ENCODE measurements at places on chromosomes 6 and 20. TPM values are rescaled to one million over a fixed set of nuclear protein-coding genes. Genes with fewer than 3 reads are reported as not detected.
A peak's percentile ranks its signal among the peaks of the same experiment; 100 is the strongest.

DNA sequence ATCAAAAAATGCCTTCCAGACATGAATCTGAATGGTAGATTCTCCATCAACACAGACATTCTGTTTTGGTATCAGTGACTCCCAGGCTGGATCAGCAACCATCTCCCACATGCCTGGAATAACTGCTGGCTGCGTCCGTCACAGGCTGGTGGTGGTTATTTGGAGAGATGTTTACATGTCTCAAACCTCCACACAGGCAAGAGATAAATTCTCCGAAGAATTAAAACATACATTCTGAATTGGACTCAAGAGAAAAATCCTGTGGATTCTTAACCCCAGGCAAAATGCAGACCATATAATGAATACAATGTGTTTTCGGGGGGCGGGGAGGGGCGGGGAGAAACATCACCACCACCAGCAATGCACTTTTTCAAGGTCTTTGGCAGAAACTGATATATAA lies 108.2 kb downstream of the THBS2 start:
- H3K4me1 ChIP-seq, result no peaks in the 10 kb centered on the region
- no peaks in the 10 kb centered on the region for H3K27me3 ChIP-seq
- no peaks in the 10 kb centered on the region for H3K36me3 ChIP-seq
- no peak overlapping the region for H3K27ac ChIP-seq
- DNase-seq, result no peak

PRR18 gene
- polyA plus RNA-seq, result 0.08 TPM

GRCh38 chr20:62202083-62202395 lies 18.0 kb downstream of the HRH3 start:
- peaks cover 86% of the 10 kb centered on the region for H3K36me3 ChIP-seq
- peak; percentile 65 for DNase-seq
- H3K27me3 ChIP-seq, result no peaks in the 10 kb centered on the region

DNA sequence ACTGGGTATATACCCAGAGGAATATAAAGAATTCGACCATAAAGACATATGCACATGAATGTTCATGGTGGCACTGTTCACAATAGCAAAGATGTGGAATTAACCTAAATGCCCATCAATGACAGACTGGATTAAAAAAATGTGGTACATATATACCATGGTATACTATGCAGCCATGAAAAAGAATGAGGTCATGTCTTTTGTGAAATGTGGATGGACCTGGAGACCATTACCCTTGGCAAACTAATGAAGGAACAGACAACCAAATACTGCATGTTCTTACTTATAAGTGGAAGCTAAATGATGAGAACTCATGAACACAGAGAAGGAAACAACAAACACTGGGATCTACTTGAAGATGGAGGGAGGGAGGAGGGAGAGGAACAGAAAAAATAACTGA lies 186.7 kb upstream of the SSTR4 start:
- no peaks in the 10 kb centered on the region for H3K4me1 ChIP-seq
- H3K4me3 ChIP-seq, result no peak overlapping the region
- no peaks in the 10 kb centered on the region for H3K36me3 ChIP-seq
- no peaks in the 10 kb centered on the region for H3K27me3 ChIP-seq

CST5 gene
- polyA plus RNA-seq, result not detected

PRDM13 gene
- polyA plus RNA-seq, result not detected

TOX2 gene
- 3.5 TPM for polyA plus RNA-seq

GRCh38 chr6:429515-430121 lies 38.1 kb downstream of the IRF4 start:
- H3K27ac ChIP-seq, result no peak overlapping the region
- H3K4me1 ChIP-seq, result peaks cover 11% of the 10 kb centered on the region
- H3K36me3 ChIP-seq, result no peaks in the 10 kb centered on the region
- DNase-seq, result no peak
- no peak overlapping the region for H3K4me3 ChIP-seq

- H3K27ac ChIP-seq, result no peak overlapping the region
- no peak for DNase-seq
- no peaks in the 10 kb centered on the region for H3K36me3 ChIP-seq
- H3K4me1 ChIP-seq, result no peaks in the 10 kb centered on the region
- H3K27me3 ChIP-seq, result no peaks in the 10 kb centered on the region
Observed at GRCh38 chr6:38509713-38510112, 130.0 kb downstream of the BTBD9 start.

SLC22A16 gene
- polyA plus RNA-seq, result 0.12 TPM

GRCh38 chr6:31578184-31579118 lies 3.1 kb downstream of the TNF start:
- DNase-seq, result peak; percentile 32
- no peaks in the 10 kb centered on the region for H3K27me3 ChIP-seq
- H3K27ac ChIP-seq, result no peak overlapping the region
- H3K4me1 ChIP-seq, result peaks cover 50% of the 10 kb centered on the region
- no peaks in the 10 kb centered on the region for H3K36me3 ChIP-seq

GRCh38 chr6:84696166-84696565 lies 68.2 kb downstream of the TBX18 start:
- DNase-seq, result no peak
- no peak overlapping the region for H3K4me3 ChIP-seq
- H3K27me3 ChIP-seq, result no peaks in the 10 kb centered on the region
- no peak overlapping the region for H3K27ac ChIP-seq
- H3K4me1 ChIP-seq, result no peaks in the 10 kb centered on the region

GRM1 gene
- 0.02 TPM for polyA plus RNA-seq

DNA sequence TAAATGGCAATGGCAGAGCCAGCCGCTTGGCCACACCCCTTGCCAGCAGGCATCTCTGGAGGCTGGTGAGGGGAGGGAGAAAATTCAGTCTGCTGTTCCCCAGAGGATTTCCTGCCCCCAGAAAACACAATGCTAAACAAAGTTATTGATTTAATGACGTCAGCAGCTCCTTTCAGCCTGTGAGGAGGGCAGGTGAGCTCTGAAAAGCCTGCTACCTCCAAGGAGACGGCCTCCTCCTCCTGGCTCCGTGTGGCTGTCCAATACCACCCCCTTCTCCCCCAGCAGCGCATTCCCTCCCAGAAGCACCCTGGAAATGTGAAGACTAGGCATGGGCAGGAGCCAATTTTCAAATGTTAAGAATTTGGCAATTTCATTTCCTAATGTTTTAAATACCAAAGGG lies 393.1 kb downstream of the ZFAND3 start:
- no peaks in the 10 kb centered on the region for H3K36me3 ChIP-seq
- peak overlapping the region; percentile 19 for H3K27ac ChIP-seq
- no peaks in the 10 kb centered on the region for H3K27me3 ChIP-seq
- peaks cover 20% of the 10 kb centered on the region for H3K4me1 ChIP-seq
- no peak overlapping the region for H3K4me3 ChIP-seq

BMP2 gene
- 2.1 TPM for polyA plus RNA-seq

IP6K3 gene
- 0.64 TPM for polyA plus RNA-seq

- no peak overlapping the region for H3K4me3 ChIP-seq
- no peaks in the 10 kb centered on the region for H3K36me3 ChIP-seq
- H3K27ac ChIP-seq, result no peak overlapping the region
- H3K27me3 ChIP-seq, result no peaks in the 10 kb centered on the region
Observed at GRCh38 chr6:5095236-5095635, 10.1 kb downstream of the PPP1R3G start.

- no peak overlapping the region for H3K27ac ChIP-seq
- H3K4me1 ChIP-seq, result peaks cover 7% of the 10 kb centered on the region
- no peak overlapping the region for H3K4me3 ChIP-seq
Observed at GRCh38 chr20:10924644-10925201, 250.9 kb upstream of the JAG1 start.

GRCh38 chr20:63179687-63180568 lies 36.0 kb downstream of the YTHDF1 start:
- peaks cover 52% of the 10 kb centered on the region for H3K4me1 ChIP-seq
- no peak for DNase-seq
- H3K4me3 ChIP-seq, result no peak overlapping the region
- no peaks in the 10 kb centered on the region for H3K36me3 ChIP-seq
- H3K27ac ChIP-seq, result no peak overlapping the region

DNA sequence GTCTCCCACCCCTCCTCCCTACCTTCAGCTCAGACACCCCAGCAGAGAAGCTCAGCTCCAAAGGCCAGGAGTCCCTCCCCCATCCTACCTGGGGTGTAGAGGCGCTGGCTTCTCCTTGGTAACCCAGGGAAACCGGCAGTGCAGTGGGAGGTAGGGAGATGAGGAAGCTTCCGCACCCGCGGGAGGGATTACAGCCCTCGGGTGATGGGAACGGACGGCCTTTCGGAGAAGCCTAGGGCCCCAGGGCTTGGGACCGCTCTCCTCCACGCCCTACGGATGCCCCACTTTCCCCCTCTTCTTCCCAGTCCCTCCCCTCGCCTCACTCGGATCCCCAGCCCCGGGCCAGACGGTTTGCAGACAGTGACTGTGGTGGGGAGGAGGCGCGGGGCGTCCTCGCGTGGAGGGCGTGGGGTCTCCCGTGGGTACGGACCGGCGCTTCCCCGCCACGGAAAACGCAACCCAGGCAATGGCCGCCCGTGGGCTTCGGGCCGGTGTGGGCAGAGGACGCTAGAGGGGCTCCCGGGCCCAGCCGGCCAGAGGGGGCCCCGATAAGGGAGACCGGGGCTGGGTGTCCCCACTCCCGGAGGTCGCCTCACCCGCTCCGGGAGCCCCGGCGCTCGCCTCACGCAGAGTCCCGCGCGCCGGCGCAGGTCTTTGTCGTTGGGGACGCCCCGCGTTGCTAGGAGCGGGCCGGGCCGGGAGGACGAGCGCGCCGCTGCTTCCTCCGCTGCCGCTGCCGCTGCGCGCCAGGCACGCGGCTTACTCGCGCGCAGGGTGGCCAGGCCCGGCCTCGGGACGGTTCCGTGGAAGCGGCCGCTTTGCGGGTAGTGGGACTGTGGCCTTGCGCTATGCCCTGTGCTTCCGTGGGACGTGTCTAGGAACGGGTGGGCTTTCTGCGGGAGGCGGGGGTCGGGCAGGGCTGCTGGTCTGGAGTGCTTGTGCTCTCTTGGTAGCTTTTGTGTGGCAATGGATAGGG lies 15.8 kb downstream of the AARS2 start:
- peak; percentile 85 for DNase-seq
- H3K4me3 ChIP-seq, result no peak overlapping the region
- peaks cover 18% of the 10 kb centered on the region for H3K36me3 ChIP-seq
- peaks cover 12% of the 10 kb centered on the region for H3K4me1 ChIP-seq
- no peak overlapping the region for H3K27ac ChIP-seq
- peaks cover 53% of the 10 kb centered on the region for H3K27me3 ChIP-seq

GRCh38 chr6:169172456-169172855 lies 81.2 kb downstream of the THBS2 start:
- H3K4me1 ChIP-seq, result no peaks in the 10 kb centered on the region
- no peaks in the 10 kb centered on the region for H3K36me3 ChIP-seq
- H3K27ac ChIP-seq, result peak overlapping the region; percentile 4

- H3K27me3 ChIP-seq, result no peaks in the 10 kb centered on the region
- peak; percentile 91 for DNase-seq
- no peak overlapping the region for H3K4me3 ChIP-seq
- H3K36me3 ChIP-seq, result no peaks in the 10 kb centered on the region
Observed at GRCh38 chr20:32789896-32790750, 27.9 kb downstream of the DNMT3B start.

STMN3 gene
- polyA plus RNA-seq, result 24.6 TPM

CFB gene
- 24.1 TPM for polyA plus RNA-seq

TCP11 gene
- polyA plus RNA-seq, result not detected

OPN5 gene
- polyA plus RNA-seq, result not detected

DNA sequence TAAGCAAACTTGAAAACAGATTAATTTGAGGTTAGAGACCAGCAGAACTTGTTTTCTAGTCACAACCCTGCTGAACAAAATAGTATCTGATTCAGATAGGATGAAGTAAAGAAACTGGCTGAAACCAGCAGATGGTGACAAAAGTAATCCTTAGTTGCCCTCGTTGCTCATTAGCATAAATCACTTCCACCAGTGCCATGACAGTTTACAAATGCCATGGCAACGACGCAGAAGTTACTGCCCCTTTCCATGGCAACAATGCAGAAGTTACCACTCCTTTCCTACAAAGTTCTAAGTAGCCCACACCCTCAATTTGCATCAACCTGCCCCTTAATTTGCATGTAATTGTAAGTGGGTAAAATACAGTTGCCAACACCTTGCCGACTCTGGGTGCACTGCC lies 23.7 kb downstream of the SNRPB start:
- H3K36me3 ChIP-seq, result no peaks in the 10 kb centered on the region
- no peaks in the 10 kb centered on the region for H3K4me1 ChIP-seq
- H3K27me3 ChIP-seq, result no peaks in the 10 kb centered on the region

DNA sequence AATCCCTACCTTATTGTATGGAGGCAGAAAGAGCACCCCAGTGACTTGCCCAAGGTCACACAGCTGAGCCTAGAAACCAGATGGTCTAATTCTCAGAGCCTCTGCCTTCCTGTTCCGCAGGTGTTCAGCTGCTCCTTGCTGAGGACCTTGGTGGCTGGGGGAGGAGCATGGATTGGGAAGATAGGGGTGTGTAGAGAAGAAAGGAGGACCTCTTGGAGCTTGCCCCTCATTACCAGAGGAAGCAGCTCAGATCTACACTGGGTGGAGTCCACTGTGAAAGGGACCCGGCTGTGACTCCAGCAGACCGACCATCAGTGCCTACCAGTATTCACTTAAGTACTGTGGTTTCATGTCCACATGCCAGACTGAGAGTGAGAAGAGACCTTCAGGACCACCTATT lies 15.2 kb downstream of the FOXP4 start:
- no peaks in the 10 kb centered on the region for H3K27me3 ChIP-seq
- H3K36me3 ChIP-seq, result peaks cover 8% of the 10 kb centered on the region
- no peak overlapping the region for H3K4me3 ChIP-seq

GRCh38 chr6:161082215-161082614 lies 90.6 kb downstream of the MAP3K4 start:
- DNase-seq, result no peak
- H3K27me3 ChIP-seq, result no peaks in the 10 kb centered on the region
- H3K27ac ChIP-seq, result no peak overlapping the region

FERMT1 gene
- polyA plus RNA-seq, result 0.06 TPM

DNA sequence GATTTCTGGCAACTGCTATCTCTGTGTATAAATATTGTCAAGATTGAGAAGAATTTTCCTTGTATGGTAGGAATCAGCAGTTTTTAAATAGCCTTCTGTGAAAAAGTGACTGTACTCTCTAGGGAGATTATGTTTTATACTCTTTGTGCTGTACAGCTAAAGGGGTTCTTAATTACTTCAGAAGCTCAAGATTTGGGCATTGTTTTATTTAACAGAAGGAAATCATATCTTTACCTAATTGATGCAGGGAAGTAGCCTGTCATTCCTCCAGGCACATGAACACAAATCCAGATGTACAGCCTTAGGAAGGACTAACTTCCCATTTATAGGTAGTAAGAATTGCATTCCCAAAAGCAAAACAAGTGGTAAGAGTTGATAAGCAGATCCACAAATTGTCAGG lies 1.3 kb downstream of the CALHM5 start:
- no peak for DNase-seq
- H3K36me3 ChIP-seq, result no peaks in the 10 kb centered on the region
- H3K27ac ChIP-seq, result peak overlapping the region; percentile 85
- no peaks in the 10 kb centered on the region for H3K27me3 ChIP-seq

DNA sequence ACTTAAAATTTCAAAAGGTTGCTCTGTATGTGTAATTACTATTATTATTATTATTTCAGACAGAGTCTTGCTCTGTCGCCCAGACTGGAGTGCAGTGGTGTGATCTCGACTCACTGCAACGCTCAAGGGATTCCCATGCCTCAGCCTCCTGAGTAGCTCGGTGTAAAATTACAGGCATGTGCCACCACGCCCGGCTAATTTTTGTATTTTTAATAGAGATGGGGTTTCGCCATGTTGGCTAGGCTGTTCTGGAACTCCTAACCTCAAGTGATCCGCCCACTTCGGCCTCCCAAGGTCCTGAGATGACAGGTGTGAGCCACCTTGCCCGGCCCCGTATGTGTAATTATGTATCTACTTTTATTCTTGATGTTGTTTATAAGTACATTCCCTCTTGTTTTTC lies 65.3 kb upstream of the ZNF217 start:
- no peak overlapping the region for H3K4me3 ChIP-seq
- no peaks in the 10 kb centered on the region for H3K36me3 ChIP-seq
- peak; percentile 49 for DNase-seq
- H3K27me3 ChIP-seq, result no peaks in the 10 kb centered on the region
- no peak overlapping the region for H3K27ac ChIP-seq
- peaks cover 83% of the 10 kb centered on the region for H3K4me1 ChIP-seq

All from spleen (tissue), 13 donors.